ENCODE measurements at places on chromosomes 11 and 22. TPM values are rescaled to one million over a fixed set of nuclear protein-coding genes. Genes with fewer than 3 reads are reported as not detected.

DNA sequence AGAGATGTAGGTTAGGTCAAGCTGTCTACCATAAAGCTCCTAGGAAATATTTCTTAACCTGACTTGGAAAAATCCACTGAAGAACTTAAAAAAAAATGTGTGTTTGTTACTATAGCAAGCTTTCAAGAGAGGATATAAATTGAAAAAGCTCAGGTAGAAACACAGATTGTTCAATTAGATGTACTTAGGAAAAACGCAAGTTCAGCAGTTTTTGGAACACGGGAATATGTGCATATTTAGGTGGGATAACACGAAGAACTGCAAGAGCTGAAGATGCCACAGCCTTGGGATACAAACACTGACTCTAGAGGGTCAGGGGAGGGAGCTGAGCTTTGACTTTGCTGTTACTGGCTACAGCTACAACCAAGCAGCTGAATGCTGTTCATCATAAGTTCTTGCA lies 77.8 kb upstream of the FSHB start:
- no peak for DNase-seq

GRCh38 chr11:35292279-35292678 lies 127.1 kb downstream of the SLC1A2 start:
- DNase-seq = no peak

GRCh38 chr11:69696749-69697468 lies 6.9 kb downstream of the FGF19 start:
- no peak for DNase-seq

Gene HTR3A
- total RNA-seq = 0.33 TPM

DNA sequence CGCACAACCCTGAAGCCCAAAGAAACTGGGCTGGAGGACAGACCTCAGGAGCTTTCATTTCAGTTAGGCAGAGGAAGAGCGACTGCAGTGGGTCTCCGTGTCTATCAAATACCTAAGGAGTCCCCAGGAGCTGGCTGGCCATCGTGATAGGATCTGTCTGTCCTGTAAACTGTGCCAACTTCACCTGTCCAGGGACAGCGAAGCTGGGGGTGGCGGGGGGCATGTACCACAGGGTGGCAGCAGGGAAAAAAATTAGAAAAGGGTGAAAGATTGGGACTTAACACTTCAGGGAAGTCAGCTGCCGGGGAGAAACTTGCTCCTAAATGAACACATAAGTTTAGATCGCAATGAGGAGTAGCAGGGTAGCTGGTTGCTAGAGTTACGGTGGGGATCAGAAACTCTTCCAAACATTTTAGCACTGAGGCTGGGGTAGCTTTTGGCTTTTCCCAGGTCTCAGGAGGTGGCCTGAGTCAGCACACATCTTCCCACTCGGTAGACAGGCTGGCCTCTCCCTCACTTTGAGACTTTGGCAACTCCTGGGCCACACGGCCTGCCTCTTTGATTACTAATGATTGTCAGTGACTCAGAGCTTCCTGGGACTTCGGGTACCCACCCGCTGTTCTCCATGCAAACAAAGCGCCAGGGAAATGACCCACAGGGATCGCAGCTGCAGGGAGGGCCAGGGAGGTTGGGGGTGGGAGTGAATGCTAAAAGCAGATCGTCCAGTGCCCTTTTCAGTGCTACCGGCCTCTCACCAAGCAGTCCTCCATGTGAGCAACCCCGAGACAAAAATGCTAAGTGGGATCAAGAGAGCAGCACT lies 2.9 kb upstream of the MTFP1 start:
- DNase-seq = peak; percentile 68

Gene NTM
- total RNA-seq = 1.0 TPM

DNA sequence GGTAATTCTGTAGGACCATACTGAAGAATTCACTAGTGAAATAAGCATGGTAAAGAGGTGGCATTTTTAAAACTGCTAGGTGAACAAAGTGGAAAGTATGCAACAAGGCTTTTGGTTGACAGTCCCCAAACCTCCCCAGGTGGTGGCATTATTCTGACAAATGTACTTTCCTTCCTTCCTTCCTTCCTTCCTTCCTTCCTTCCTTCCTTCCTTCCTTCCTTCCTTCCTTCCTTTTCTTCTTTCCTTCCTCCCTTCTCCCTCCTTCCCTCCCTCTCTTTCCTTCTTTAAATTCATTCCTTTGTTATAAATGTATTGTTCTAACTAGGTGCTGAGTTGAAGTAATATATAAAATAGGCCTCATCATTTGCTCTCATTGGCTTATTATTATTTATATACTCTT lies 284.7 kb upstream of the ANO5 start:
- no peak for DNase-seq

DNA sequence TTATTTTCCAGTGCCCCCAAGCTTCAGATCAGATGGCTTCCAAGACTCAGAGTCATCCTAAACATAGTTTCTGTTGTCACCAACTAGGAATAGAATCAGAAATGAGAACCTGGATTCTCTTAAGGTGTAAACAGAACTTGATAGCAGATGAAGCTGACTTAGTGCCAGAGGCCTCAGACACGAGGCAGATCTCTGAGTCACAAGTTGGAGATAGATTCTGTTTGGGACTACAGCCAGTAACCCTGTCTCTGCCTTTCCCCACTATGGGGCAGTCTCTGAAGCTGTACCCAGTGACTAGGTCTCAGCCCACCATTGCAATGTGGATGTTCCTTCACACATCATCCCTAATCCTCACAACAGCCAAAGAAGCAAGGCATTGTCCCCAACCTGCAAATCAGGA lies 25.4 kb downstream of the NEU3 start:
- no peak for DNase-seq

DNA sequence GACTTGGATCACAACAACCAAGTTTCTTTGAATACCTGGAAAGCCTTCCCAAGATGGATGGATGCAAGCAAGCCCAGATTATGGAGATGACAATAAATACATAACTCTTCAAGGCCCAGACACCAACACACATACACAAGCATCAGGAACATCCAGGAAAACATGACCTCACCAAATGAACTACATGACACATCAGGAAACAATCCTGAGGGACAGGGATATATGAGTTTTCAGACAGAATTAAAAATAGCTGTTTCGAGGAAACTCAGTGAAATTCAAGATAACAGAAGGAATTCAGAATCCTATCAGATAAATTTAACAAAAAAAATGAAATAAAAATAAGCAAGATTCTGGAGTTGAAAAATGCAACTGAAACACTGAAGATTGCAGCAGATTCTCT lies 659.4 kb downstream of the METTL15 start:
- no peak for DNase-seq

Gene P4HA3
- total RNA-seq = 0.48 TPM

DNA sequence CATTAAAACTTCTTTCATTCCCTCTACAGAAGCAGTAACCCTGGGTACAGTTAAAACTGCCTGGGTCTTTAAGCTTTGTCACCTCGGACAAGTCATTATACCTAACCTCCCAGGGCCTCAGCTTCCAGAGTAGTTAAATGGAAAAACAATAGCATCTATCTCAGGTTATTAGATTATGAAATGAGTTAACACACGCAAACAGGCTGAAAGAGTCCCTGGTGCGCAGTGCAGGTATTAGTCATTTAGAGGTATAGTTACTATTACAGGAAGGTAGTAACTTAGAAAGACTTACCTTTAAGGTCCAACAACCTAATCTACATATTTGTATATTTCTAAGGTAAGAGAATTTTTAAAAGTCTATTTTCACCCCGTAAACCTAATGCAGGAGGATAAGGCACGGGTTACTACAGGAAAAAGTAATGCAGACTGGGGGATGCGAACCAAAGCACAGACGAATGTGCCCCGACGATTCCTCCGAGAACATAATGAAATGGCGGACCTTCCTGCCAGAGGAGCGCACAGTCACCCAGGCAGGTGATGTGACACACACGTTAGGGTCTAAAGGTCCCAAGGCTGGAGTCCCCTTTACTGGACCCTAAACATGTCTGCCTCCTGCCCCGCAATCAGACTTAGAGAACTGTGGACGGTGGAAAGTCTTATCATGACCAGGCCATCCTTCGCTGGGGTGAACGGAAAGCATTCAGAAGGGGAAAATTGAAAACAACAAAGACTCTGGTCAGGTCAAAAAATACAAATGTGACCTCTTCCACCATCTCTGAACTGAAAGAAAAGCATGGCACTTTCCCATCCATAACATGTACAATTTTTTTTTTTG lies 1.3 kb downstream of the NAP1L4 start:
- no peak for DNase-seq

Gene NXPE2
- total RNA-seq = not detected

DNA sequence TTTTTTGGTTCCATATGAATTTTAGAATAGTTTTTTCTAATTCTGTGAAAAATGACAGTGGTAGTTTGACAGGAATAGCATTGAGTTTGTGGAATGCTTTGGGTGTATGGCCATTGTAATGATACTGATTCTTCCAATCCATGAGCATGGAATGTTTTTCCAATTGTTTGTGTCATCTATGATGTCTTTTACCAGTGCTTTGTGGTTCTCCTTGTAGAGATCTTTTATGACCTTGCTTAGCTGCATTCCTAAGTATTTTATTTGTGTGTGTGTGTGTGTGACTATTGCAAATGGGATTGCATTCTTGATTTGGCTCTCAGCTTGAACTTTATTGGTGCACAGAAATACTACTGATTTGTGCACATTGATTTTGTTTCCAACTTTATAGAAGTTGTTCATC lies 3.0 kb upstream of the CSF2RB start:
- DNase-seq = no peak

Gene CRYBB3
- not detected for total RNA-seq

GRCh38 chr22:43811777-43812148 lies 342 bp downstream of the EFCAB6 start:
- DNase-seq = no peak
